Left lung (tissue), 14 donors: ENCODE measurements at places on chromosomes 13 and 19. TPM values are rescaled to one million over a fixed set of nuclear protein-coding genes. Genes with fewer than 3 reads are reported as not detected.

DNA sequence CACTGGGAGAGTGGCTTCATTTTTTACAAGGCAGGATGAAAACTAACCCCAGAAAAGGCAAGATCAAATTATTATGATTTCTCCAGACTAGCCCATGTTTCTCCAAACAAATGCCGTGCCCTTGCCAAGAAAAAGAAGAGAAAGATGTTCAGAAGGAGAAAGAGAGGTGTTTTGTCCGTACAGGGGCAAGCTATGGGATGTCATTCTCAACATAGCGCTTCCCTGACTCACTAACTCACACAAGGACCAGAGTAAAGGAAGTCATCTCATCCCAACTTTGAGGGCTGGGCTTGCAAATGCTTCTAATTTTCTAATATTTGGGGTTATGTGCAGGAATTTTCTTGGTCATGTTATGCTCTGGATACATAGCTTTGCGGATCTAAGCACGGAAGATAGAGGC, 224.2 kb upstream of the MAB21L1 start:
- no peak for DNase-seq

DNA sequence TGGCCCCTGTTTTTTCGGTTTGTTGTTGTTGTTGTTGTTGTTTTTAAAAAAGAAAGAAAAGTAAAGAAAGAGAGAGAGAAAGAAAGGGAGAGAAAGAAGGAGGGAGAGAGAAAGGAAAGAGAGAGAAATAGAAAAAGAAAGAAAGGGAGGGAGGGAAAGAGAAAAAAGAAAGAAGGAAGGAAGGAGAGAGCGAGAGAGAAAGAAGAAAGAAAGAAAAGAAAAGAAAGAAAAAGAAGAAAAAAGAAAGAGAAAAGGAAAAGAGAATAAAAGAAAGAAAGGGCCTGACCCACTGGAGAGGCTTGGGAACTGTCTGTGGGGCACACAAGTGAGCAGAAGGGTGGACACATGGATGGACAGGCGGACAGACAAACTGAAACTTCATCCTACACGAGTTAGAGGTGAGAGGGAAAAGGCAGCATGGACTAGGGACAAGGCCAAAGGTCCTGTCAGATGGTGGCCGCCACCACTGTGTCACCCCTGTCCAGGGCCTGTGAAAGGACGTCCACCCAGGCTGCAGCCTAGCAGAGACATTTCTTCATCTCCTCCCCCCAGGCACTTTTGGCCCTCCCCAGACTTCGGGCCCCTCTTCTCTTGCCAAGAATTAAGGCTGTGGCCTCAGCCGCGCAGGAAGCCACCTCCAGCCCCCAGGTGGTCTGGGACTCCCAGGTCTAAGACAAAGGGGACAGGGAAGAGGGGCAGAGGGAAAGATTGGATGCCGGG, 9.1 kb upstream of the BCAM start:
- no peak for DNase-seq

GRCh38 chr13:99419591-99420243, 81.6 kb upstream of the TM9SF2 start:
- DNase-seq = no peak

CABP5 gene
- polyA plus RNA-seq = not detected

GJB2 gene
- 1.1 TPM for polyA plus RNA-seq

MBD3L3 gene
- polyA plus RNA-seq = not detected

- DNase-seq = no peak
Observed at GRCh38 chr13:108316413-108316812, 46.9 kb downstream of the TNFSF13B start.

DNA sequence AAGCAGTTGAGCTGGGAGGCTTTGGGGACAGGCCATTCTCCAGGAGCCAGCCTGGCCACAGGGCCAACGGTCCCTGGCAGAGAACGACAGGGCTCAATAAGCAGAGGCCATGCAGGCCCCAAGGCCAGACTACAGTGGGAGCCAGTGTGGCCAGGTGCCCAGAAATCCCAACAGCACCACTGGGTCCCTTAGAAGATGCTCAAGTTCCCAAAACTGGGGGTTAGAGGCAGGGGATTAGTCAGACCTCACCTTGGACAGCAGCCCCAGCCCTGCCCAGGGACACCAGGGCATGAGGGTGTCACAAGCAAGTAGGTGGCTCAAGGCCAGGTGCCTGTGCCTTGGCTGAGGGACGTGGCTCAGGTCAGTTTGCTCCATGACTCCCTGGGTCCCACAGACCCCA, 12.8 kb downstream of the SCGB2B2 start:
- no peak for DNase-seq

- no peak for DNase-seq
Observed at GRCh38 chr19:49840736-49841249, 10.2 kb upstream of the PTOV1 start.

DNA sequence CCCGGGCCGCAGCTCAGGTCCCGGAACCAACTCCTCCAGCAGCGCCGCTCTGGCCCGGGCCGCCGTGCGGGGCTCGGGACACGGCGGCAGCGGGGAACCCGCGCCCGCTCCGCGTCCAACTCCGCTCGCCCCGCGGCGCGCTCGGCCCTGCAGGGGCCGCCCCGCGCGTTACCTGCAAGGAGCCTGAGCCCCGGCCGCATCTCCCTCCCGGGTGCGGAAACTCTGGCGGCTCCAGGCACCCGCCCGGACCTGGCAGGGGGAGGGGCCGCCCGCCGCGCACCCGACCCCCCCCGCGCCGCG, at the start of gene TMTC4:
TSS of gene TMTC4 (minus strand) at position 224 of the 300 bp plus-strand sequence. CDS start 4,433 bp downstream, outside the sequence.
- no peak for DNase-seq

DNA sequence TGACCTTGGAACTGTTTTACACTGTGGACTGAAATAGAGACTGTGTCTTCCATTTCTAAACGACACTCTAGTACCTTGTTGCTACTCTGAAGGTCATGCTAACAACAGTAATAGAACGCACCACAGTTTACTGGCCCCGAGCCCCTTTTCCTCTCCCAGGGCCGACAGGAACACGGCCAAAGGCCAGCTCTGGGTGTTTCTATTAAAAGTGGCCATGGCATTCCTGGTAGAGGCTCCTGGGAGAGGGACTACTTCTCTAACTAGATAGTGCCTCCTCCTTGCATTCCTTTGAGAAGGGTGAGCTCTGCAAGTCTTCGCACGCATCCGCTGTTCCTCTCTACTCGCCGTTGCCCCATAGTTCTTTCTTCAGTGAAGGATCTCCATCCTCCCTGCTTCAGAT, 18.7 kb upstream of the SIAH3 start:
- no peak for DNase-seq

RFPL4A gene
- not detected for polyA plus RNA-seq

DNA sequence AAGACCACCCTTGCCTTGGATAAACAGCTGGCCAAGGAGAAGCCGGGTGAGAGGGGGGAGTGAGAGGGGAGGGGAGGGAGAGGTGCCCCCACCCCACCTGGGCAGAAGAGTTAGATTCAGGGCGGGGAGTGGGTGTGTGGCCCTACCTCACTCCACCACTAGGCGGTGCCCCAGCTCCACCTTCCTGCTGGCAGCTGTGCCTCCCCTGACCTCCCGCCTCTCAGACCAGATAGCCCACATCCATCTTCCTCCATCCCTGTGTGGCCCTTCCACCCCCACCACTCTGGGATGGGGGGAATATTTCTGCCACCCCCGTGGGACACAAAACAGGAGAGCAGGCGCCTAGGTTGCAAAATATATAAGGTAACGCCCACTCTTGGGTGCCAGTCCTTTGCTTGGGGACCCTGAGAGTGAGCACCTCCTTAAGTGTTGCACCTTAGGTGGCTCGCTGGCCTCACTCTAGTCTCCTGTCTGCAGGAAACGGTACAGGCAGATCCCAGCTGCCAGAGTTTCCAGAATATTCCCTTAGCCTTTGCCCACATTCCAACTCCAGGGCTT, 13.8 kb upstream of the EHD2 start:
- DNase-seq = peak; percentile 26

- no peak for DNase-seq
Observed at GRCh38 chr13:105982219-105982930, 553.1 kb downstream of the EFNB2 start.

NR2F6 gene
- polyA plus RNA-seq = 23.1 TPM

- DNase-seq = no peak
Observed at GRCh38 chr13:31167490-31167889, 5.8 kb upstream of the HSPH1 start.

DNA sequence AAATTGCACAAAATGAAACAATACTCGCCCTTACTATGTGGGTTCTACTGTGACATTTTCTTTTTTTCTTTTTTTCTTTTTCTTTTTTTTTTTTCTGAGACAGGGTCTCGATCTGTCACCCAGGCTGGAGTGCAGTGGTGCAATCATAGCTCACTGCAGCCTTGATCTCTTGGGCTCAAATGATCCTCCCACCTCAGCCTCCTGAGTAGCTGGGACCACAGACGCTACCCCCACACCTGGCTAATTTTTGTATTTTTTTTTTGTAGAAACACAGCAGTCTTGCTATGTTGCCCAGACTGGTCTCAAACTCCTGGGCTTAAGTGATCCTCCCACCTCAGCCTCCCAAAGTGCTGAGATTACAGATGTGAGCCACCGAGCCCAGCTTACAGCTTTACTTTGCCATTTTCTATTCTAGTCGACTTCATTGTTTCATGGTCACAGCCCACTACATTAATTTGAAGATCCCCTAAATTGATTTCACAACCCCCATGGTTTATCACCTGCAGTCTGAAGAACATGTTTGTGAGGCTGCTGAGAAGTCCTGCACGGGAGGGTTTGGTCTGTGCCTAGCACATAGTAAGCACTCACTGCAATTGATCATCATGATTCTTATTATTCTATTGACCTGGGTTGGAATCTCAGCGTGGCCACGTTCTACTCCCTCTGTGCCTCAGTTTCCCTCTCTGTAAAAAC, 3.8 kb downstream of the BCL3 start:
- DNase-seq = no peak

DNA sequence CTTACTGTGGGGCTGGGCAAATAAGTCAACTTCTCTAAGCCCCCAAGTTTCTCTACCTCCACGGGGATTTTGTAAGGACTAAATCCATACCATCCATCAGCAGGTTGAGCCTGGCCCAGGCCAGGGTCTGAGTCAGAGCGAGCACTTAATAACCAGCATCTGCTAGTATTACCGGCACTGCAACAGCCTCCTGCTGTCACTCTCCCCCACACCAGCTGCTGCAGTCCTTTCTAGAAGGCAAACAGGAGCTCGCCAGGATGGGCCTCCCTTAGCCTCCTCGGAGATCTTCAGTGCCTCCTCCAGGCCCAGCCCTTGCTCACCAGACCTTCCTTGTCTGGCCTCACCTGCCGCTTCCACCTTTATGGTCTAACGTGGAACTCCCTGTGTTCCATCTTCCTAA, 3.2 kb downstream of the NAPA start:
- no peak for DNase-seq

CCL25 gene
- polyA plus RNA-seq = not detected
